ENCODE measurements at places on chromosomes 1 and 21. TPM values are rescaled to one million over a fixed set of nuclear protein-coding genes. Genes with fewer than 3 reads are reported as not detected.

DNA sequence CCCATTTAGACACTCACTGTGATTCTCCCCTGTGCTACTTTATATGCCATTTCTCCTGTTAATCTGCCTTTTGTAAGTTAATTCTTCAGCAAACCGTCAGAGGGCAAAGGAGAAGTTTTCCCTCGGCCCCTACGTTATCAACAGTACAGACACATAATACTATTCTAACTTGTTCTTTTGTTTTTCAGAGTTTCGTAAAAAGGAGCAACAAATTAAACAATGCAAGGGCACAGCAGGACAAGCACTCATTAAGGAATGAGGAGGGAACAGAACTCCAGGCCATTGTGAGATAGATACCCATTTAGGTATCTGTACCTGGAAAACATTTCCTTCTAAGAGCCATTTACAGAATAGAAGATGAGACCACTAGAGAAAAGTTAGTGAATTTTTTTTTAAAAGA is 32.3 kb downstream of the CNN3 start:
- DNase-seq, result no peak

GRCh38 chr1:184368354-184368753 is 18.5 kb upstream of the C1orf21 start:
- no peak for DNase-seq

GRCh38 chr1:160682983-160683865 is 28.4 kb downstream of the CD48 start:
- no peak for DNase-seq

DNA sequence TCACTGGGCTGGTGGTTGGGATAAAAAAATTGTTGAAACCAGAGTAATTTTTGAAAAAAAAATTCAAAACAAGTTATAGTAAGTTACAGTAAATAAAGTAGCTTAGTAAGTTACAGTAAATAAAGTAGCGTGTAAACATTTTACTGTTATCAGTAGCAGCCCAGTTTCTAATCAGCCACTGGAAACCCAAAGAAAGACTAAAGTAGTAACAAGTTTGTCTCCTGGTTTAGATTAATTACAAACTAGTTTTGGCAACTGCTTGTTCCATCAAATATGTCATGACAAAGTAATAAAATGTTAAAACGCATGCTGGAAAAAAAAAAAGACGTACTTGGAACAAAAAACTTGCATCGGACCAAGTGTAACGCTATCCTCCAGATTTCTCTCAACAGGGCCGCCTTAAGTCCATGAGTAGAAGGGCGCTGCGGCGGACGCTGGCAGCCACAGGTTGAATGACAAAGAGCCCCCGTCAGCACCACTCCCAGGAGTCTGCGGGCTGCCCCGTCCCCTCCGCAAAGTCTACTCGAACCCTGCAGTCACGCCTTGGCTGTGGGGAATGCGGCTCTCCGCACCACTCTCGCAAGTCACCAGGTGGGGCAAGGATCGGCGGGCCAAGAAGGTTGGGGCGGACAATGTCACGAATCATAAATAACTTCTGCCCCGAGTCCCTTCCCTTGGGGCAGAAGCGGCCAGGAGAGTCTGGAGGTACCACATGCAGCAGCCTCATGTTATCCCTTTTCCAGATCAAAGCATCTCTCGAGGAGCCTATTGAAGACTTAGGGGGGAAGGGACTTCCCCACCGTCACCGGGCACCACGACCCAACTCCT is 837 bp downstream of the SLC16A1 start:
- no peak for DNase-seq

GRCh38 chr1:40478276-40478675 is 1.2 kb downstream of the ZFP69 start:
- DNase-seq, result no peak

DNA sequence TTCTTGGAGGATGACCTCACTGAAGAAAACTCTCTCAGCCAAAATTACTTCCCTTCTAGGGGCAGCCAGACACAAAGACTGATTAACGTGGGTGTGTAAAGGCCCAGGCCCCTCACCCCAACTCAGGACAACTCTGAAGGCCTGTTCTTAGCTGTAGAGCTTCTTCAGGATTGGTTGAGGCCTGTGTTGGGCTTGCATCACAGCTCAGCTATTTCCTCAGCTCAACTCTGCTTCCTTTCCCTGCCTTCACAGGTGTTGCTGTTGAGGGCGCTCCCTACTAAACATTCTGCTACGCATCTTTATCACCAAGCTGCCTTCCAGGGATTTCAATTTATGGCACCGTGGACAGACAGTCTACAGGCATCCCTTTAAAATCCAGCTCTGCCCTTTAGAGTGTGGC is 36.8 kb downstream of the MAB21L3 start:
- no peak for DNase-seq

DNA sequence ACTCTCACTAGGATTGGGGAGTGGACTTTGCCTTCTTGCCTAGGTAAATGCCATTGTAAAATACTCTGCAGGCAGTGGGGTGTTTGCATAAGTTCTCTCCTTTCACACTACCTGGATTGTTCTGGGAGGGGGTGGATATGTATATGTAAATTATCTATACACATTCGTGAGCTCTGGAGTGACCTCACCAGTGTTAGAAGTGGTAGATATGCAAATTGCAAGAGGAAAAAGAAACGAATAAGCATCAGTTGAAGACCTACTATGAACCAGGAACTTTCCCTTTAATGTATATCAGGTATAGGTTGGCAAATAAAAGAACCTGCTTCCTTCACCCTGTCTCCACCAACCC is 1.5 kb upstream of the ARHGEF11 start:
- no peak for DNase-seq

- DNase-seq, result no peak
These were observed 126.4 kb upstream of the ARHGEF16 start for GRCh38 chr1:3327936-3328590.

PLA2G2C gene
- total RNA-seq, result not detected

OR2M3 gene
- not detected for total RNA-seq

TOR1AIP2 gene
- total RNA-seq, result 90.3 TPM

LMOD1 gene
- total RNA-seq, result 30.2 TPM
